Stimulated activated CD4-positive, alpha-beta T cell treated with anti-CD3 and anti-CD28 coated beads, TNF-alpha, amount 100 ng/mL, for 4 hours (primary cell): ENCODE measurements at places on chromosomes 12 and 14.

GRCh38 chr12:84912198-84913128 is at the start of gene SLC6A15:
TSS of gene SLC6A15 (minus strand) at chr12:84912799. CDS start at chr12:84892120, 20,679 bp downstream.
- no peak for DNase-seq

GRCh38 chr12:75891072-75891471 is 140.5 kb downstream of the PHLDA1 start:
- no peak for DNase-seq

DNA sequence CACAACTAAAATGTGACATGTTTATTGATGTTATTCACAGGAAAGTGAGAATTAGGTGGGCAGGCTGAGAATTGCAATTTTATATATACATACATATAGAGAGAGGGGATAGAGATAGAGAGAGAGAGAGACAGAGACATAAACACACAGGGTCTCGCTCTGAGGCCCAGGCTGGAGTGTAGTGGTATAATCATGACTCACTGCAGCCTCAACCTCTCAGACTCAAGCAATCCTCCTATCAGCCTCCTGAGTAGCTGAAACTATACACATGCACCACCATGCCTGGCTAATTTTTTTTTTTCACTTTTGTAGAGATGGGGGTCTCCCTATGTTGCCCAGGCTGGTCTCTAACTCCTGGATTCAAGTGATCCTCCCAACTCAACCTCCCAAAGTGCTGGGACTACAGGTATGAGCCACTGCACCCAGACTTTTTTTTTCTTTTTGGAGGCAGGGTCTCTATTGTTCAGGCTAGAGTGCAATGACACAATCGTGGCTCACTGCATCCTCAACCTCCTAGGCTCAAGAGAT is 49.1 kb downstream of the R3HDM2 start:
- DNase-seq, result no peak

DNA sequence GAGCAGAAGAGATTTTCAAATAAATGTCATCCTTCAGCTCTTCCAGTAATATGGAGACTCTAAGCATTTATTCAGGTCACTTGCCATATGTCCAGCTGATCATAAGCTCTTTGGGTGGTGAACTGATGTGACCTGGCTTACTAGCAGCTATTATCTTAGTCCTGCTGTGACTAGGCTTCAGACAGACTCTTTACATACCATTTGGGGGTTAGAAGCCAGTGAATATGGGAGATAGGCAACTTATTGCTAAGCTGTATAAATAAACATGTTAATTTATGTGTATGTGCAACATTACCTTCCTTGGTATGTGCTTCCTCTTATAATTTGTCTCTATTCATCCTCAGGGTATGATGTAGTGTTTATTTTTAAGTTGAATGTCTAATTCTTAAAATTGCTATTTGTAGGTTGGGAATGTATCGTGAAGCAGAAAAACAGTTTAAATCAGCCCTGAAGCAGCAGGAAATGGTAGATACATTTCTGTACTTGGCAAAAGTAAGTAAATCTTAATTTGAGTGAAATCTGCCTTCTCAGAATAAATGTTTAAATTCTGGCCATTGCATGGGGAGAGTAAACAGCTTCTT is 32.4 kb downstream of the TTC8 start:
- no peak for DNase-seq

- DNase-seq, result no peak
Measured at GRCh38 chr14:43983721-43984120, 523.4 kb downstream of the FSCB start.

DNA sequence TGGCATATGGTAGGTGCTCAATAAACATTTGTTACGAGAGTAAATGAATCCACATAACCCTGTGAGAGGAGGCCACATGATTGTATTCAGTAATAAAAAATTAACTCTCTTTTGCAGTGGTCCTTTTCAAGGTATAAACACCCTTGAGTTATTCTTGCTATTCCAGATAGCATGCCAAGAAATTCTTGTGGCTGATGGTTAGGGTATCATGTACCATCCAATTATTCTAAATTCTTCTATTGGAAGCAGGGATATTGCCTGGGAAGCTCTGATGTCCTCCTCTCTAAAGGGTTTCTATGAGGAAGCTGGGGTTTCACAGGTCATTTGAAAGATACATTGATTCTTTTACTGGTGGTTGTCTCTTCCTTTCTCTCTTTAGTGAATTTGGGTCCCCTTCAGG is 10.1 kb downstream of the AKAP6 start:
- no peak for DNase-seq

DNA sequence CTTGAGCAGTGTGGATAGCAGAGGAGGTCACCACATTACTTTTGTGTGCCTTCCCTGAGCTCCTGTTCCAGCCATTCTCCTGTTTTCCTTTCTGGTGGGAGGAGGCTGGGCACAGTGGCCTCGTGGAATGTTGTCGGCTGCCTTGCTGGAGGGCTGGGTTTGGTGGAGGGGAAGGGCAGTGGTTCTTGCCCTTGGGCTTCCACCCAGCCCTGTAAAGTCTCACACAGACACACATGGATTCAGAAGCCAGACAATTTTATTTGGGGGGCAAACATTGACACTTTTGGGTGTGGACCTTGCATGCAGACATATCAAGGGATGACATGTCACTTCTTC is 866 bp downstream of the NPFF start:
- DNase-seq, result no peak

GRCh38 chr12:38961012-38961411 is 55.6 kb upstream of the CPNE8 start:
- no peak for DNase-seq

GRCh38 chr12:31620311-31620710 is 29.4 kb upstream of the DENND5B start:
- no peak for DNase-seq

DNA sequence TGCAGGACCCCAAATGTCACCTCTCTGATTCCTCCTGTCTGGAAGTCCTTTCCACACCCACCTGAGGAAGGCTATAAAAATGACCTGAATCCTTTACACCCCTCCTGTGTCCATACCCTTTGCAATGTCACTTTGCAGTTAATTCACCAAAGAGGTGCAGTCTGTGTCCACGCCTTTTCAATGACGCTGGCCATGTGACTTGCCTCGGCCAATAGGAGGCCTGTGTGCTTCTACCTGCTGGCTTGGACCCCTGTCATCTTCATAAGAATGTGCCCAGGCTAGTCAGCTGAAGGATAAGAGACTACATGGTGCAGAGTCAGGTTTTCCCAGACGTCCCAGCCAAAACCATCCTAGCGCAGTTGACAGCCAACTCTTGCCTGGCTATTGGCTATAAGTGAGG is 101.4 kb downstream of the KSR2 start:
- DNase-seq, result no peak

GRCh38 chr12:64404470-64405256 is 471 bp downstream of the XPOT start:
- peak; percentile 68 for DNase-seq

GRCh38 chr12:77600468-77600843 is 230.2 kb upstream of the NAV3 start:
- no peak for DNase-seq
